ENCODE measurements at places on chromosomes 2 and 18.

GRCh38 chr18:70373042-70373519 lies 84.2 kb downstream of the SOCS6 start:
- DNase-seq = no peak

DNA sequence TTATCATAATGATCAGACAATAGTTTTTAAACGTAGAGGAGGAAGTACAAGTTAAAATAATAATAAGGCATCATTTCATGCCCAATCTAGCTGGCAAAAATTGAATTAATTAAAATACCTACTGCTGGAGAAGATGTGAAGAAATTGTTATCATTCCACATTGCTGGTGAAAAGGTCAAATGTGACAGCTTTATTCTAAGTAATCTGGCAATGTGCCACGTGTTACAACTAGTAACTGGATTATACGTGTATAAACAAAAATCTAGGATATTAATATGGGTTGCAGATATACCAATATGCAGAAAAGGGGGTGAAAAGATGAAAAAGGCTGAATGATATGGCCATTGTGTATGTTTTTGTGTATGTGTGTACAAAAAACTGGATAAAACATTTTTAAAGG lies 32.4 kb downstream of the SMAD2 start:
- DNase-seq = no peak

- DNase-seq = no peak
Observed at GRCh38 chr2:220452561-220452960, 825.1 kb downstream of the SLC4A3 start.

- no peak for DNase-seq
Observed at GRCh38 chr18:28078298-28078697, 98.6 kb downstream of the CDH2 start.

DNA sequence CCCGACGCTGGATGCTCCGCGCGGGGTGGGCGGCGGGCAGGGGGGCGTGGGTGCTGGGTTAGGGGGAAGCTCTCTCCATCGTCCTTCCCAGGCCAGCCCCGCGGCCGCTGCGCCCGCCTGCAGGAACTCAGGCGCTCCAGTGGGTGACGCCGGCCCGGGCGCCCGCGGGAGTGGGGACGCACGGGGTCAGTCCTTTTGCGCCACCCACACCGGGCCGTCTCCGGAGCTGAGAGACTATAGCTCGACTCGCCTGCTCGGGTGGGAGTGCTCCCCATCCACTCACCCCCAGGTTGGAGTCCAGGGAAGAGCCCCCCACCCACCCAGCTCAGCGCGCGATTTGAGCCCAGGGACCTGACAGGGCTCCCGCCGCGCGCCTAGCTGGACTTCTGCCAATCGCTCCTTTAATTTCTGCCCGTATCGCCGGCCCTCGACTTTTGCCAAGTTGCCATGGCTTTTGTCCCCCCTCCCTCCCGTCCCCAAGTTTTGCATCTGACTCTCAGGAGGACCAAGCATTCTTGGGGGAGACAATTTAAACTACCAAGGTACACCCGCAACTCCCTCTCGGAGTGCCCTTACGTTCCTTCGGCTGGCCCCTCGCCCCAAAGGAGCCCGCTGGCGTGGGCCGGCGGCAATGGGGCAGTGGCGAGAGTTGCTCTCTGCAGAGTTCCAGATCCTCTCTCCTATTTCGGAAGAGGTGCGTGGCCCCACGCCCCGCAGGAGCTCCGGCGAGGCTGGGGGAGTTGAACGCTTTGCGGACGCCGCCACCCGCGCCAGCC lies 205.8 kb upstream of the SMAD2 start:
- peak; percentile 65 for DNase-seq

GRCh38 chr2:224271617-224272236 lies 130.2 kb downstream of the FAM124B start:
- no peak for DNase-seq

DNA sequence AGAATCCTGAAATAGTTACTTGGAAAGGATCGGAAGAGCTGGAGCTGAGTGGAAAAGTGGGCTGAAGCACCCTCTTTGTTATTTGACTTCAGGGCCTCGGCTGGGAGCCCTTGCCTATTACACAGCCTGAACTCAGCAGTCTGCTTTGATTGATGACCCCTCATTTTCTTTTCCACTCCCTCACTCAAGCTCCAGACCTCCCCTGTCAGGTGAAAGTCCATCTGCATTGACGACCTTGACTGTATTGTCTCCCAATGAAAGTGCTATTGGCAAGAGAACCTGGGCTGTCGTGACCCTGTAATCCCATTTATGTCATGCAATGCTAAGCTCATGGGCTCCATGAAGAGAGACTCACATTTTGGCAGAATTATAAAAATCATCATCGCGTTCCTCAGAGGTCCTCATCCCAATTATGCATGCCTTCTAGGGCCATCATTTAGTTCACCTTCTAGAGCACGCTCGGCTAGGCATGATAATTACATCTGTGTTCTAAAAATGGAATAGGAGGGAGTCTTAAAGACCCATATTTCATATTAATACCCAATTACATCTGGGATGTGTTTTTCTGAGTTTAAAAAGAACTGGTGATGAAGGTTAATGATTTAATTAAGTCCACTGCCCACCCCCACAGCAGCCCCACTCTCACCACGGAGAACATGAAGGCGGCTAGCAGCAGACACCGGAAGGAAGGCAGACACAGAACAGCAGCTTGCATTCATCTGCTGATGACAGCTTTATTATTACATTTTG lies 472.5 kb downstream of the PID1 start:
- no peak for DNase-seq

GRCh38 chr2:218569661-218570500 lies 1.2 kb downstream of the CNOT9 start:
- DNase-seq = no peak

DNA sequence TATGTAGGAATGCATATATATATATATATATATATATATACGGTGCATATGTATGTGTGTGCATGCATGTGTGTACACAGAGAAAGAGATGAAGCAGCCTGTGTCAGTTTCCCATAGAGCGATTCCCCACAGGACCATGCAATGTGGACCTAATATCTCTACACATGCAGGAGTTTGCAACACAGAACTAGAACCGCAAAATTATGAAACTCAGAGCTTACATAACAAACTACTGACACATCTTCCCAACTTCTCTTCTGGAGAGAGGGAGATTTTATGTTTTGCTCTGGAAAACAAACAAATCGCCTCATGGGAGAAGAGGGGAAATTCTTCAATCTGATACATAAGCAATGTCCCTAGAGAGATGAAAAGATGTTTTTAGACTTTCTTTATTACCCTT lies 377.2 kb downstream of the LRATD1 start:
- no peak for DNase-seq

GRCh38 chr18:78017869-78018268 lies 768.2 kb downstream of the GALR1 start:
- no peak for DNase-seq

GRCh38 chr2:121140734-121141133 lies 144.3 kb downstream of the TFCP2L1 start:
- no peak for DNase-seq

GRCh38 chr2:9423922-9424272 lies 443 bp downstream of the CPSF3 start:
- no peak for DNase-seq

DNA sequence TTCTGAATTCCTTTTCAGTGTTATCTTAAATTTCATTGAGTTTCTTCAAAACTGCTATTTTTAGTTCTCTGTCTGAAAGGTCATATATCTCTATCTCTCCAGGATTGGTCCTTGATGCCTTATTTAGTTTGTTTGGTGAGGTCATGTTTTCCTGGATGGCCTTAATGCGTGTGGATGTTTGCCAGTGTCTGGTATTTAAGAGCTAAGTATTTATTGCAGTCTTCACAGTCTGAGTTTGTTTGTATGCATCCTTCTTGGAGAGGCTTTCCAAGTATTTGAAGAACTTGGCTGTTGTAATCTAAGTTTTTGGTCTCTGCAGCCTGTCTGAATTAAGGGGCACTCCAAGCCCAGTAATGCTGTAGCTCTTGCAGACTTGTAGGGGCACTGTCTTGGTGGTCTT lies 249.3 kb downstream of the ZNF385B start:
- no peak for DNase-seq

- no peak for DNase-seq
Observed at GRCh38 chr2:235820571-235820970, 326.7 kb downstream of the AGAP1 start.

DNA sequence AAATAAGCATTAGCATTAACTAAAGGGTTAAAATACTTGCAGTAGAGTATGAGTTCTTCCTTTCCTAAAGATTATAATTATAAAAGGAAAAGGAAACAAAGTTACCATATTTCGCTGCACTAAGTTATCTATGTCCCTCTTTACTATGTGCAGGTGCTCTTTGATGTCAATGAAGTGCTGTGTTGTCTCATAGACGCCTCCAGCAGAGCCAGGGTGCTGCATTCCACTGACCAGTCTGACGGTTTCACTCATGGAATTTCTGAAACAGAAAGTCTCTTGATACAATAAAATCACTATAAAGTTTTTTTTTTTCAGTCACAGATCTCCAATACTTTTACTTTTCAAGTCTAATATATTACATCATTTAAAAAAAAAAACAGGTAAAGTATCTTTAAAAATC lies 14.5 kb upstream of the CPLX4 start:
- no peak for DNase-seq

DNA sequence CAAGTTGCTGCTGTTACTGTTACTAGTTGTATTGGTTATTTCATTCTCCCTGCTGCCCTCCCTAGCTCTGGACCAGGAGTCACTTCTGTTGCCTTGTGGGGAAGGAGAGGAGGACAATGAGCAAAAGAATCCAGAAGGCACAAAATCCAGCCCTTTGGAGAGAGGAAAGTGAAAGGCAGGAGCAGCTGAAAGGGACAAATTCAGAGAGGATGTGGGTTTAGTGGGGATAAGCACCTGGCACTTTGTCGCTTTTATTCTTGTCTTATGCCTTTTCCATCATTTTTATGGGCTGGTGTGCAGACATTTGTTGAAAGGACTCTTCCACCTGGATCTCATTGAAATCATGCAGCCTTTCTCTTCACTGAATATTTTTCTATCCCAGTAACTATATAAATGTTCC lies 24.3 kb upstream of the LTBP1 start:
- DNase-seq = no peak

DNA sequence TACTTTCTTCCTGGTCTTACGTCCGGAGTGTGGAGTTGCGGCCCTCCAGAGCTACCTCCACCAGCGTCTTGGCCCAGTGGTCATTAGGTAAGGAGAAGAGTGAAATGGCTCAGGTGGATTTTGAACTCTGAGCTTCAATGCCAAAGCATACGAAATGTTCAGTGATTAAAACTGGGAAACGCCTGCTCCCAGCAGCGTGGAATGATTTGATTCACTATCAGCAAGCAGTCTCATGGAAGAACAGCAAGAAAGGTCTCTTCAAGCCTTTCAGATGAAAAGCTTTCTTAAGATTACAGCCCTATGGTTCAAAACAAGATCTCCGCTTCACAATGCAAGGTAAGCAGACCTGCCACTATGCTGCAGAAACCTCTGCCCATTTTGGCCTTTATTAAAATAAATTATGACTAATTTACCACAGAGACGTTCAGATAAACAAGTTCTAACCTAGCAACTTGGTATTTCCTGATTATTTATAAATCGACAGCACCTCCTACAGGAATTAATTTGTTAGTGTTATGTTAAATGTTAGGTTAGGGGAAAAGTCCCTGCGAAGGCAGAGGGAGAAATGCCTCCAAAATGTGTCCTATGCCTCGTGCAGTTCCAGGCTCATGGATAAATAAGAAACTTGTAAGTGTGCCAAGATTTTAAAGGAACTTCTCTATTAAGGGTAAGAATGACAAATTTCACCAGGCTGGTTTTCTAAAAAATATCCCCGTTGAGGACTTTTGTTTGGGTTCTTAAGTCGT lies 10.1 kb downstream of the SP9 start:
- DNase-seq = peak; percentile 34

- DNase-seq = peak; percentile 48
Observed at GRCh38 chr2:164538240-164538866, 82.9 kb downstream of the GRB14 start.

GRCh38 chr2:101667823-101668222 lies 29.7 kb upstream of the MAP4K4 start:
- DNase-seq = no peak

- peak; percentile 40 for DNase-seq
Observed at GRCh38 chr2:172931918-172932520, 143.6 kb upstream of the MAP3K20 start.

GRCh38 chr2:24400207-24400907 lies 40.0 kb upstream of the ITSN2 start:
- no peak for DNase-seq

- no peak for DNase-seq
Observed at GRCh38 chr18:34796035-34796657, 86.0 kb downstream of the DTNA start.

- DNase-seq = no peak
Observed at GRCh38 chr2:112493048-112493447, 11.1 kb downstream of the TTL start.

DNA sequence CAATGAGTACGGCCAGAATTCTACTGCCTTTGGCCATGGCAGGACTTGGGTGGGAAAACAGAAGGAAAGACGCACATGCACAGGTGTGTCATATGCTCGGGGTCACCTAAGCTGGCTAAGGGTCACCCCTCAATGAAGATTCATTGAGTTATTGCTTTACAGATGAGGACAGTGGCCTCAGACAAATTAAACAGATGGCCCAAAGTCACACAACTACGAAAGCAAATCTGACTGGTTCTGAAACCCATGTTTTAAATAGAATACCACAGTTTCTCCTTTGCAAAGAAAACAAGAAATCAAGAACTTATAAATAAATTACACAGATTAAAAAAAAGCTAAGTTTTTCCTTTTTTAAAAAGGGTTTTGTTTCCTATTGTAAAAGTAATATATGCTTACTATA lies 70.5 kb downstream of the ID2 start:
- no peak for DNase-seq

DNA sequence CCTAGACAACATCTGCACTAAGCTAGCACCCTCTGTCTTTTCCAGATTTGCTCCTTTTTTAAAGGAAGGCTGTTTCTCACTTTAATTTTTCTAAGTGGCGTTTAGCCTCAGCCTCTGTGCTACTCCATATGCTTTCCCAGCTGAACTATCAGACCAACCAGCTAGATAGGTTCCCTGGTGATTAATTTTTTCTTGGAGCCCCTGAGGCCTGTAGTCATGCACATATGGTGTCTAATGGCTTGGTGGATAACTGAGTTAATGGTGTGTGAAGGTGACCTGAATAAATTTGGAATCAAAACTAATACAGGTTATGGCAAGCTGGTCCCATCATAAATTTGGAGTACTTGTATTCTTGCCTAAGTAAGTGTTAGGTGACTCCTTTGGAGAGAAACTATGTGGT lies 135.5 kb downstream of the MGAT5 start:
- peak; percentile 58 for DNase-seq

- DNase-seq = peak; percentile 39
Observed at GRCh38 chr2:167844714-167845530, 402.5 kb downstream of the STK39 start.

DNA sequence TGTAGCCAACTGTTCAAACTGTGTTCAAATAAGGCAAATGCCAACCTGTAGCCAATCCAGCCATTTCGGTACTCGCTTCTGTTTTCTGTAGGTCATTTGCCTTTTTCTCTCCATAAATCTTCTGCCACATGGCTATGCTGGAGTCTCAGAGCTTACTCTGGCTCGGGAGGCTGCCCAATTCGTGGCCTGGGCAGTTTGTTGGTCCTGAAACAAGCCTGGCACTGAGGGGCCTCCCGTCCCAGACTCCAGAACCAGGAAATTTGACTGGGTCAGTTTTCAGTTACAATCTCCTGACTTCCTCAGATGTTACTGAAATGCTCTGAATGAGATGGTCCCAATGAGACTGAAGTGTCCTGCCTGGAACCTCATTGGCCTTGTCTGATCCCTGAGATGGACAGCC lies 120.8 kb upstream of the NPAS2 start:
- DNase-seq = no peak

GRCh38 chr18:2897448-2898185 lies 50.8 kb downstream of the EMILIN2 start:
- DNase-seq = no peak
